ENCODE measurements at places on chromosomes 7 and 10. TPM values are rescaled to one million over a fixed set of nuclear protein-coding genes. Genes with fewer than 3 reads are reported as not detected.

DNA sequence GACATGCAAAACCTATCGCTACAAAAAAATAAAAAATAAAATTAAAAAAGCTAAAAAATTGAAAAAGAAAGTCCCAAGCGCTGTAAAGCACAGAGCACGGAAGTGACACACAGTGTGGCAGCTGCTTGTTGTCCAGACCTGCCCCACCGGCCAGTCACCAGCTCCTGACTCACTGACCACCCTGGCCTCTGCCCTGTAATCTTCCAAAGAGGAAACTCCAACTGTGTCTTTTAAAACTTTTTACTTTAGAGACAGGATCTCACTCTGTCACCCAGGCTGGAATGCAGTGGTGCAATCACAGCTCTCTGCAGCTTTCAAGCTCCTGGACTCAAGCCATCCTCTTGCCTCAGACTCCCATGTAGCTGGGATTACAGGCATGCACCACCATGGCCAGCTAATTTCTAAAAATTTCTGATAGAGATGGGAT is 23.6 kb downstream of the GNA12 start:
- peak; percentile 93 for DNase-seq

DNA sequence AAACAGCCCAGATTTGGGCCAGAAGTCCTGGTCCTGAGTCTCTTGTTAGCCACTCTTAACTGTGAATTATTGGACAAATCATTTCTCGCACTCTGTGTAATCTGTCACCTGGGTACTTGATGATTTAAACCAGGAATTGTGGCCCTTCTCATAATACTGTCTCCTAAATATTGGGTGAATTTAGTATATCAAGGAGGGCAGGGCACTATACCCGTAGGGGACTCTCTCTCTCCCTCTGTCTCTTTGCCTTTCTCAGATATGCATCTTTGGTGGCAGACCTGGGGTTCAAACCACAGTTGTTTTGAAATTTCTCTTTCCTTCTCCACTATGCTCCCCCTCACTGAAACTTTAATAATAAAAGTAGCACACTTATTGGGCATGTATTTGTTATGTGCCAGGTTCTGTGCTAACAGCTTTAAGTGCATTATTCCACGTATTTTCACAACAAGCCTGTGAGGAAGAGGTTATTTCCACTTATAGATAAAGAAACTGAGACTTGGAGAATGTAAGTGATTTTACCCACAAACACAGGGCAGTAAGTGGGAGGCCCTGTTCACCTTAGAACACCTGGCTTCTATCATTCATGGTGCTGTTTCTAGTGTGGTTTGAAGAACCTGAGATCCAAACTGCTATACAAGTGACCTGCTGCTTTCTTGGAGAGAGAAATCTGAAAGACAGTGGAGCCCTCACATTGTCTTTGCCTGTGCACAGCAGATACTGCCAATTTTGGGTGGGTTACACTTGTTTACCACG is 11.8 kb downstream of the FAS start:
- DNase-seq, result no peak

The GPR15LG gene
- not detected for total RNA-seq

- no peak for DNase-seq
Observed at GRCh38 chr7:139702811-139703486, 74.8 kb downstream of the HIPK2 start.

DNA sequence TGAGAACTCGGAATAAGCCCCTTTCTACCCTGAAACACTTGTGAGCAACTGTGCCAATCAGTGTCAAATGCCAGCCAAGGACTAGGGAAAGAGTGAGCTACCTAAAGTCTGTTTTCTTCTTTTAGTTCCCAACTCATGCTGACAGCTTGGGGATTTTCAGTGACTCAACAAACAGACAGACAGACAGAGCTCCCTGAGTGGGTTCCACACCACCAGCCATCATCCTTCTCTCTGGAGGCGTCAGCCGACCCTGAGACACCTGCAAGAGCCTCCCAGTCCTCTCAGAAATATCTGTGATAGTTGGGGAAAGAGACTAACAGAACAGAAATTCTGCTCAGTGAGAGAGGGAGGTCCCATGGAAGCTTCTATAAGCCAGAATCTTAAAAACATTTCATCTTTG is 49.5 kb downstream of the GATA3 start:
- no peak for DNase-seq

DNA sequence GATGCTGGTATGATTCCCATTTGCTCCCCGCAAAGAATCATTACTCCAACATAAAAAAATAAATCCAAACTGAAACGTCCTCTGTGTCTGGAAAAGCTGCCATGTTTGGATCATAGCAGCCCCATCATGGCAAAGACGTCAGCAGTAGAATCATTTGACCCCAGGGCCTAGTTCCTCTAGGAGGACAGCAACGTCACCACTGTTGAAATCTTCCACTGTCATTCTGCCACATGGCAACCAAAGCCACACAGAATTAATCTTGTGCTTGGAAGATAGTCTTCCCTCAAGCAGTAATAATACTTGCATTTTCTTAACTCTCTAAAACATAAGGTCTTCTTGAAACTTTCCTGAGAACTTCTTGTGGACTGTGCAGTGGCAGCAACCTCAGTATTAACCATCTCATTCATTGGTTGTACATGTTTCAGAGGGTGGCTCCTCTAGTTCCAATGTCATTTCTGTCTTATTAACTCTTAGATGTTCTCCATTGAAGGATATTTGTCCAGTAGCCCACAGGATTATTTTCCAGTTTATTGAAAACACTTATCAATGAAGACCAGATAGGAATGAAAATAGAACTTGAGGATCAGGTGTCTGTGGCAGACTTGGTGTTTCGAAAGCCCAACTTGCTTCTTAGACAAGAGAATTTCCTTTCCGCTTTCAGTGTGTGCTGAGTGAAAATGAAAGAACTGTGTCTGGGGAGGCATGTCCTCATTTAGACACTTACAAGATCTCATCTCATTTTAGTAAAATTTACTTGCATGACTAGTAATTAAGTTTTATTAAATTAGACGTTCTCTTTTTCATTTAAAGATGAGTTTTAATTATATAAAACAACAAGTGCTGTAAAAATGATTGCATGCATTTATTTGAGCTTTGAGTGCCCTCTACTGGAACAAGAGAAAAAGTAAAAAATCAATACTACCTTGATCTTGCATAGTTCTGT is 28.9 kb upstream of the INHBA start:
- DNase-seq, result no peak
